ENCODE measurements at places on chromosomes 2 and 18.

- no peak for DNase-seq
Measured at GRCh38 chr2:224722250-224722649, 6.1 kb upstream of the CCDC195 start.

DNA sequence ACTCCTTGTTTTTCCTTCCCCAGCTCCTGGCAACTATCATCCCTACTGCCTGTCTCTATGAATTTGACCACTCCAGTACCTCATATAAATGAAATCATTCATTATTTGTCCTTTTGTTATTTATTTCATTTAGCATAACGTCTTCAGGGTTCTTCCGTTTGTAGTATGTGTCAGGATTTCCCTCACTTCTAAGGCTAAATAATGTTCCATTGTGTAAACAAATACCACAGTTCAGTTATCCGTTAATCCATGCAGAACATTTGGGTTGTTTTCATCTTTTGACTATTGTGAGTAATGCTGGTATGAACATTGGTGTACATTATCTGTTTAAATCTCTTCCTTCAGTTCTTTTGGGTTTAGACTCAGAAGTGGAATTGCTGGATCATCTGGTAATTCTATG, 18.8 kb downstream of the DYNC2LI1 start:
- DNase-seq: no peak

DNA sequence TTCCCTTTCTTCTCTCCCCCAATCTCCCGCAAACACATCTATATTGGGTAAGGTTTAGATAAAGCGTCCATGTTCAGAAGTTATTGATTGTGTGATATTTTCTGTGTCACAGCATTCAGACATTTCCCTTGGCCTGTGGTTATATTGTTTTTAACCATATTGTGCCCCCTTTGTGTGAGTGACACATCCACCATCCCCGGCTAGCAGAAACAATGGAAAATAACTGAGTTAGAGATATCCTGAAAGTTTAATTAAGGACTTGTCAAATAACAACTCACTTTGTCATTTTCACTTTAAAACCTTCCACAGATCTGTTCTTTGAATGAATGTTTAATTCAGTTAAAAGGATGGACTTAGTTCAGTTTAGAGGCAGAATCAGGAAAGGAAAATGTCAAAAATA, 151.0 kb downstream of the KCNJ3 start:
- no peak for DNase-seq

DNA sequence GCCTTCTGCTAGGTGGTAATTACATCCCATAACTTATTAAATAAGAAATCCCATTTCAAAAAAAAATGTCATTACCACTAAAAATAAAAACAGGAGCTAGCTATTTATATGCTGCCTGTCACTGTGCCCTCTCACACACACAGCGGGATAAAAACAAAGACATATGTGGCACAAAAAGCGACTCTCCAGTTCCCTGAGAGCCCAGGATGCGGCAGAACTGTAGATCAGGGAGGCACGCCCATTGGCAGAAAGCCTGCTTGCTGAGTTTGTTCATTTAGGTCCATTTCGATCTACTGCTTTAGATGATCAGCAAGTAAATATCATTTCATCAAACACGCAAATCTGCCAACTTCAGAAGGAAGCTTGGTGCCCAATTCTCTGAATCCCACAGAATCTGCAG, 124.4 kb downstream of the TMEM163 start:
- no peak for DNase-seq

All from activated CD4-positive, alpha-beta T cell treated with anti-CD3 and anti-CD28 coated beads, Interleukin-2, amount 50 U/mL, for 4 hours (primary cell).